Lung (tissue), 17 donors: ENCODE measurements at places on chromosomes 3 and 15. TPM values are rescaled to one million over a fixed set of nuclear protein-coding genes. Genes with fewer than 3 reads are reported as not detected.

The IL5RA gene
- 1.1 TPM for polyA plus RNA-seq

The EBLN2 gene
- polyA plus RNA-seq = 0.61 TPM

The DNAH12 gene
- polyA plus RNA-seq = 8.0 TPM

The FAH gene
- polyA plus RNA-seq = 49.4 TPM

The CKMT1A gene
- polyA plus RNA-seq = 3.1 TPM

The UPK1B gene
- polyA plus RNA-seq = 0.52 TPM

The ABHD17C gene
- polyA plus RNA-seq = 23.6 TPM

The FAM81A gene
- polyA plus RNA-seq = 1.0 TPM
